Tibial nerve (tissue), 4 donors: ENCODE measurements at places on chromosomes 2 and 18. TPM values are rescaled to one million over a fixed set of nuclear protein-coding genes. Genes with fewer than 3 reads are reported as not detected.

Gene ASAP2
- total RNA-seq = 38.0 TPM

Gene CD207
- 0.21 TPM for total RNA-seq

Gene ASPRV1
- 4.2 TPM for total RNA-seq

Gene CHPF
- total RNA-seq = 71.7 TPM

Gene DPP10
- 0.20 TPM for total RNA-seq

Gene CENPA
- not detected for total RNA-seq

Gene FNDC4
- total RNA-seq = 7.0 TPM

Gene ETAA1
- 21.1 TPM for total RNA-seq

DNA sequence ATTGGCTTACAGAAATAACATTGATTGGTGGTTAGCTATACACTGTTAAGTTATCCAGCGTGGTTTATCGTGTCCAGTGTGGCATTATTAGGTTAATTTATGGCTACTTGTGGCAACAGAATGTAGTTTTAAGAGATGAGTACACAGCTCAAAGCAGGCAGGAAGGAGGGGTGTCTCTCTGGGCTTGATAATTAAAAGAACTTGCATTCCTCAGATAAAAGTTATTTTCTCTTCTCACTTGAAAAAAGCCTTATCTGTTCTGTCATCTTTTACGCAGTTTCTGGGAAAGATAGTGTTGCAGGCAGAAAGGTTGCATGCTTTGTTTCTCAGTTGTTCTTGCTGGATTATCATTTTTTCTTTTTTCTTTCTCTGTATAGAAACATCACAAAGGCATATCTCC is 154.4 kb upstream of the COL3A1 start:
- no peaks in the 10 kb centered on the region for H3K36me3 ChIP-seq
- no peaks in the 10 kb centered on the region for H3K27me3 ChIP-seq
- H3K4me1 ChIP-seq = no peaks in the 10 kb centered on the region
- no peak overlapping the region for H3K4me3 ChIP-seq

DNA sequence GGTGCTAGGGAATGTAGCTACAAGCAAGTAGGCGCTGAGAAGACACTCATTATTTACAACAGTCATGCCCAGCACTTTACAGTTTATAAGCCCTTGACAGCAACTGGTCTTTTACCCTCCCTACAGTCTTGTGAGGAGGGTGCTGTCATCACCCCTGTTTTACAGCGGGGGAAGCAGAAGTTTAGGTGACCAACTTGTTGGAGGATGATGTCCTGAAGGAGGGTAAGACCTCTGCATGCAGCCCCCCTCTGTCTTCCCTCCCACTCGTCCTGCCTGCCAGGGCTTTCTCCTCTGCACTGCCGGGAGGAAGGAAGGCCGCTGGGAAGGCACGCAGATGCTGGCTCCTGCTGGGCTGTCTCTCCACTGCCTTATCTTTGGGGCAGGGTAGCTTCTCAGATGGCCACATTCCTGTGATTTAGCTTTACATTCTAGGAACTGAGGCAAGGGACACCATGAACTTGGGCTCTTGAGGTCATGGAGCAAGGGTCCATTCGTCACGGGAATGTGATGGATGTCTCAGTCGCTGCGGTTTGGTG is 972 bp downstream of the IL1R1 start:
- peaks cover 10% of the 10 kb centered on the region for H3K4me1 ChIP-seq
- H3K27me3 ChIP-seq = no peaks in the 10 kb centered on the region
- DNase-seq = no peak

DNA sequence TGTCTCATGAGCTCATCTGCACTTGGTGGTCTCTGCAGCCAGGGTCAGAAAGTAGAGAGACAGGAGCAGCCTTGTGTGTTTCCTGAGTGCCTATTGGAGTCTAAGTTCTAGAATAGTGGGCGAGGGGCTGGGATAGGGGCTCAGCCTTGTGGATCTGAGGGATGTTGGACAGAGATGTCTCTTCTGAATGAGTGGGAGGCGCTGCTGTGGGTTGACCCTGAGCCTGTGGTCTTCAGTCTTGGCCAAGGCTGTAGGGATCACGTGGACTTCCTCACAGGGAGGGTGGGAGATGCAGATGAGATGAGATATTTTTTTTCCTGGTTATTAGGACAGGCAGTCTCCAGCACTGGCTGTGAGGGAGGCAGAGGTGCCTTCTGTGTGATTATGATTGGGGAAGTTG is 61.8 kb downstream of the RNF144A start:
- no peak for DNase-seq
- no peak overlapping the region for H3K27ac ChIP-seq
- H3K4me1 ChIP-seq = no peaks in the 10 kb centered on the region
- no peak overlapping the region for H3K4me3 ChIP-seq

DNA sequence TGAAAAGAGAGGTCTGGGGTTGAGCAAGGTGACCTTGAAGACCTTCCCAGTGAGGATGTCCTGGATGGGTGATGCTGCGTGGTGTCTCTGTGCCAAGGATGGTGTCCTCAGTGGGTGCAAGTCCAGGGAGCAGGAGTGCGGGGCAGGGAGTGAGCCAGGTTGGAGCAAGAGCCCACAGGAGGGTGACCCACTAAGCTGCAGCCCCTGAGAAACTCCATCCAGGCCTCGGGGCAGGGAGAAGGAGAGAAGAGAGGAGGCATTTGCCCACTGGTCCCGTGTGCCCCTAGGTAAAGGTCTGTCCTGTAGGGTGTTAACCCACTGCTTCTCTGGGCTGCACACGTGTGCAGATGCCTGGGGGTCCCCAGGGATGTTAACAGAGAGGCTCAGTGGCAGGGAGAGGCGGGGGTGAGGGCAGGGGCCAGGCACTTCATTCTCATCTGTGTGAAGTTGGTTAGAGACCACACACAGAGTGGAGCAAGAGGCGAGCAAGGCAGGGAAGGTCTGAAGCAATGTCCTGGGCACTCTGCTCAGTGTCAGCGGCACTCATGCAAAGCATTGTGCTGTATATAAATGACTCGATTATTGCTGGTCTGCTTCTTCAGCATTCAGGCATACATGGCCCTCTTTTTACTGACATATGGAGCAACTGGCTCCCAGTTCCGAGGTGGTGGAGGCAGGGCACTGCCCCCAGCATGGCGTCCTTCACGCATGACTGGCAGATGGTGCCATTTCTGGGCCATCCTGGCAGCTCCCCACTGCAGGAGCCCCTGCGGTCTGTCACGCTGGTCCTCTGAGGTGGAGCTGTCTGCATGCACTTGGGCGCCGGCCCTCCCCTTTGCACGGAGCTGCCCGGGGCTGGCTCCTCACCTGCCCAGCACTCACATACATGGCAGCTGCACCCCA is 117.2 kb upstream of the HS6ST1 start:
- no peak overlapping the region for H3K4me3 ChIP-seq
- H3K27ac ChIP-seq = no peak overlapping the region
- H3K36me3 ChIP-seq = no peaks in the 10 kb centered on the region
- DNase-seq = no peak
- no peaks in the 10 kb centered on the region for H3K4me1 ChIP-seq

DNA sequence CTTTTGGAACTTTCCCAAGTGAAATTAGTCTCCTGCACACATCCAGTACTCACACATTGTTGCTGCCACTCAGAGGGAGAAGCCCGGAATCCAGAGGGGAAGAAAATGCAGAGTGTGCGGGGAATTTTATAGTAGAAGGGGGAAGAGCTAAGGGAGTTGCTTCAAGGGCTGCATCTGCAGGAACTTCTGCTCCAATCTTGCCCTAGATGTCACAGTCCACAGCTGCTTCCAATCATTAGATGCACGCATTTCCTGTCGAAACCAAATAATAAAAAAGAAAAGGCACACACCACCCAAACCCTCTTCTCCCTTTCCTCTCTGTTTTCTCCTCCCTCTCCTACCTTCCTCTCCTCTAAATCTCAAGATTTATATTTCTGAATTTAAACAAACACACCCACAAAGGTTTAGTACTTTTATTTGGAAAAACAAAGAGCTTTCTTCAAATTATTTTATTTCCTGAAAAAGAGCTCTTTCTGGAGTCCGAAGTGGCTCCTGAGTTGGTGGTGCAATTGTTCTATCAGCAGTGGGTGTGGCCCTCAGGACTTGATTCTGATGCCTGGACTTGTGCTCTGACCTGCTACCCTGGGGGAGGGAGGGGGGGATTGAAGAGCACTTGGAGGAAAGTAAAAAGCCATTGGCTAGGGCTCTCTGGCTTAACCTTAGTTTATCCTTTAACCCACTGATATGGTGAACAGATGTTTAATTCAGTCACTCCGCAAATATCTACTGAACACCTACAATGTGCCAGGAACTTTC is 72.0 kb downstream of the KCNE4 start:
- H3K27ac ChIP-seq = no peak overlapping the region
- no peaks in the 10 kb centered on the region for H3K27me3 ChIP-seq
- no peak for DNase-seq
- no peaks in the 10 kb centered on the region for H3K4me1 ChIP-seq
- no peak overlapping the region for H3K4me3 ChIP-seq

GRCh38 chr2:2825516-2826208 is 494.6 kb upstream of the MYT1L start:
- H3K4me1 ChIP-seq = no peaks in the 10 kb centered on the region
- H3K36me3 ChIP-seq = no peaks in the 10 kb centered on the region
- no peak for DNase-seq
- no peak overlapping the region for H3K4me3 ChIP-seq
- H3K27ac ChIP-seq = no peak overlapping the region
- H3K27me3 ChIP-seq = no peaks in the 10 kb centered on the region

GRCh38 chr2:208033701-208034502 is 8.6 kb upstream of the PLEKHM3 start:
- H3K36me3 ChIP-seq = no peaks in the 10 kb centered on the region
- H3K27me3 ChIP-seq = no peaks in the 10 kb centered on the region
- no peak for DNase-seq
- H3K4me1 ChIP-seq = no peaks in the 10 kb centered on the region

- H3K4me1 ChIP-seq = no peaks in the 10 kb centered on the region
- H3K36me3 ChIP-seq = no peaks in the 10 kb centered on the region
- DNase-seq = no peak
- no peak overlapping the region for H3K4me3 ChIP-seq
Measured at GRCh38 chr2:150178591-150178990, 308.9 kb downstream of the RND3 start.

GRCh38 chr2:167293172-167293781 is 405.0 kb downstream of the XIRP2 start:
- no peaks in the 10 kb centered on the region for H3K27me3 ChIP-seq
- no peak for DNase-seq
- no peaks in the 10 kb centered on the region for H3K36me3 ChIP-seq
- H3K27ac ChIP-seq = no peak overlapping the region
- H3K4me1 ChIP-seq = no peaks in the 10 kb centered on the region
- peak overlapping the region; percentile 53 for H3K4me3 ChIP-seq

GRCh38 chr2:215002500-215002899 is 135.9 kb downstream of the ABCA12 start:
- no peak overlapping the region for H3K27ac ChIP-seq
- H3K36me3 ChIP-seq = no peaks in the 10 kb centered on the region
- no peaks in the 10 kb centered on the region for H3K4me1 ChIP-seq

GRCh38 chr18:59959606-59960005 is 59.8 kb downstream of the PMAIP1 start:
- no peaks in the 10 kb centered on the region for H3K4me1 ChIP-seq
- H3K27me3 ChIP-seq = no peaks in the 10 kb centered on the region
- H3K27ac ChIP-seq = no peak overlapping the region
- H3K4me3 ChIP-seq = no peak overlapping the region
- DNase-seq = no peak
- H3K36me3 ChIP-seq = no peaks in the 10 kb centered on the region

- H3K4me3 ChIP-seq = no peak overlapping the region
- no peaks in the 10 kb centered on the region for H3K27me3 ChIP-seq
- no peak for DNase-seq
- H3K27ac ChIP-seq = no peak overlapping the region
Measured at GRCh38 chr18:58635891-58636290, 7.0 kb upstream of the ALPK2 start.

DNA sequence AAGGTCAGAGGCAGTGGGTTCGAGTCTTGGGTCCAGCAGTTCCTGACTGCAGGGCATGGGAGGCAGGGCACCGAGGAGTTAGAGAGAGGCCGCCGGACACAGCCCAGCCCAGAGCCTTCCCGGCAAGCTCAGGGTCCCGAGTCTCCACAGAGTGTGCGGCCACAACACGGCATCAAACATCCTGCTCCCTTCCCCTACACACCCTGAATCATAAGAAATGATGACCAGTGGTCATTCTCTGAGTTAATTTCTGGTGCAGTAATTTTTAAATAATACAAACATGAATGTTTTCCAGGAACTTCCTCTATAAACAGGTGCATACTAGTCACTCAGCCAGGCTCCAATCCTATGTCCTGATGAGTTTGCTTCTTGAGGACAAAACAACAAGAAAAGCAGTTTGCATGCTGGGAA is 118.0 kb downstream of the PXDN start:
- H3K4me3 ChIP-seq = no peak overlapping the region
- DNase-seq = no peak

DNA sequence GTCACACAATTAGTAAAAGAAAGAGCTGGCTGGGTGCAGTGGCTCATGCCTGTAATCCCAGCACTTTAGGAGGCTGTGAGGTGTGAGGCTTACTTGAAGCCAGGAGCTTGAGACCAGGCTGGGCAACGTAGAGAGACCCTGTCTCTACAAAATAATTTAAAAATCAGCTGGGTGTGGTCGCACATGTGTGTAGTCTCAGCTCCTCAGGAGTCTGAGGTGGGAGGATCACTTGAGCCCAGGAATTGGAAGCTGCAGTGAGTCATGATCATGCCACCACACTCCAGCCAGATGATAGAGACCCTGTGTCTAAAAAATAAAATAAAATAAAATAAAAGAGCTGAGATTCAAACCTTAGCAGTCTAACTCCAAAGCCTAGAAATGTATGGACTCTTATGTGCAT is 39.0 kb upstream of the NEDD4L start:
- no peaks in the 10 kb centered on the region for H3K36me3 ChIP-seq
- H3K4me3 ChIP-seq = no peak overlapping the region
- H3K27ac ChIP-seq = no peak overlapping the region
- no peak for DNase-seq
- H3K4me1 ChIP-seq = no peaks in the 10 kb centered on the region
- H3K27me3 ChIP-seq = no peaks in the 10 kb centered on the region
